ENCODE measurements at places on chromosomes 1 and 21.

DNA sequence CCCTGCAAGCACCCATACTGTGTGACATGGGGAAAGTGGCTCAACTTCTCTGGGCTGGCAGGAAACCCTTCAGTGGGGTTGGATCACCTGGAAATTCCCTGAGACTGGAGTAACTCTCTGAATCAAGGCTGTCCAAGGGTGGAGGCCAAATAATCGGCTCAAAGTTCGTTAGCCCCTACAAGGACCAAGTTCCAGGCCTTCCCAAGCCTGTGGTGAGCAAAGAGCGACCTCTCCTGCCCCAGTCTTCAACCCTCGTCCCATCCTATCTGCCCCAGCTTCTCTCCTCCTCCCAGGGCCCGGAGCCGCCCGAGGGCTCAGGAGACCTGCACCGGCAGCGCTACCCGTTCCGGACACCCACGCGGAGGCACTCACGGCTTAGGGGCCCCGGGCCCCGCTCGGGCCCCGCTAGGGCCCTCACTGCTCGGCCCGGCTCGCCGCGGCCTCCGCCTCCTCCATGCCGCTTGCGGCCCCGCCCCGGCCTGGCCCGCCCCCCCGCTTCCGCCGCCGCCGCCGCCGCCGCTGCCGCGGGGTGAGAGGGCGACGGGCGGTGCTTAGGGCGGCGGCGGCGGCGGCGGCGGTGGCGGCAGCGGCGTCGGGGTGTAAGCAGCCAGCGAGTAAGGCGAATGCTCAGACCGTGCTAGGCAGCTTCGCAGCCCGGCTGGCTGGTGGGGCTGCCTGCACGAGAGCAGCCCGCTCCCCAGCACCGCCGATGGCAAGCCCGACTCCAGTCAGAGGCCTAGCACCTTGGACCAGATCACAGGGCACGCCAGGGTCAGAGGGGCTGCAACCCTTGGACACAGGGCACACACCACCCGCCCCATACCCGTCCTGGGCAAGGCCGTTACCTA lies at the start of gene POMGNT1:
POMGNT1 (minus strand) TSS at position 471 of the 848 bp plus-strand sequence. CDS start 613 bp downstream, outside the sequence.
- DNase-seq = peak; percentile 35

GRCh38 chr1:99738858-99739465 lies 27.5 kb downstream of the FRRS1 start:
- DNase-seq = no peak

DNA sequence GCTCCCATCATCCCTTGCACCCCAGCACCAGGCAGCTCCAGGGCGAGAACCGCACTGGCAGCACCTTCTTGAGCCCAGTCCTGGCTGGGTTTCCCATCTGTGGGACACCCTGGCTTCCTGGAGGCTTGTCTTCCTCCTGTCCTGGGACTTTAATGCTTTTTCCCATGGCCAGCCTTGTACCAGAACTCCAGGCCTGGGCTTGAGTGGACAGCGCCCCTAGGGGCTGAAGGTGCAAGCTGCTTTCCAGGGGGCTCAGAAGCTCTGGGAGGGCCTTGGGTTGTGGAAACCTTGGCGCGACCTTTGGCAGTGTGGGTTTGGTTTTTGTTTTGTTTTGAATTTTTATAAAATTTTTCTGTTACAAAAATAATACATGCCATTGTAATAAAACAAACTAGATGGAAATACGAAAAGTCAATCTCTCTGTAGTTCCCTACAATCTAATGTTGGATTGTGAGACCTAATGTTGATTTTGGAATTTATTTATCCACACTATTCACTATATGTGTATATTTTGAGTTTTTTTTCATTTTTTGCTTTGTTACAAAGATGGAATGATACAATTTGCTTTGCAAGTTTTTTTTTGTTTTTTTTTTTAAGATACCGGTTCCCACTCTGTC lies 33.8 kb upstream of the RPL11 start:
- no peak for DNase-seq

GRCh38 chr1:71047635-71048607 lies at the start of gene PTGER3:
Gene PTGER3 (minus strand): TSS chr1:71047816. CDS start chr1:71047577, 239 bp downstream.
- DNase-seq = no peak

DNA sequence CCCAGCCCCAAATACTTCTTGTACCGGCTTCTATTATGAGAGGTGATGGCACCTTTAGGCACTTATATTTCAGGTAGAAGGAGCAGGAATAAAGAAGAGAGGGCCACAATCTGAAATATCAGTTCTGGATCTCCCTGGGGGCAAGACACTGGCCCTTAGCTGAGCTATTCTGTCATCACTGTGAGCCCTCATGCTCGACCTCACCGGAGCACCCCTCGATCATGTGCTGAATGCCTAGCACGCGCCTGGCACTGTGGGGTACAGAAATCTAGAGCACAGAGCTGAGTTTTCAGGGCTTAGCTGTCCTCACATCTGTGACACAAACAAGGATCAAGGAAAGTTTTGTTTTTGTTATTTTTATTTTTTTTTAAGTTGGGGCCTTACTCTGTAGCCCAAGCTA lies 7.6 kb upstream of the MX1 start:
- no peak for DNase-seq

GRCh38 chr1:63327417-63328054 lies 5.2 kb downstream of the FOXD3 start:
- no peak for DNase-seq

GRCh38 chr1:201714542-201715329 lies 114.2 kb upstream of the IPO9 start:
- DNase-seq = no peak

Measured in stimulated activated CD8-positive, alpha-beta memory T cell treated with anti-CD3 and anti-CD28 coated beads, Interleukin-4, amount 100 ng/mL, for 1 hour (primary cell).